Activated T-helper 17 cell treated with anti-CD3 and anti-CD28 coated beads, Interleukin-2, amount 50 U/mL, for 72 hours (primary cell): ENCODE measurements at places on chromosomes 7 and 10.

- ATAC-seq, result no peak
These were observed 10.1 kb upstream of the ATOH7 start for GRCh38 chr10:68242051-68242450.

DNA sequence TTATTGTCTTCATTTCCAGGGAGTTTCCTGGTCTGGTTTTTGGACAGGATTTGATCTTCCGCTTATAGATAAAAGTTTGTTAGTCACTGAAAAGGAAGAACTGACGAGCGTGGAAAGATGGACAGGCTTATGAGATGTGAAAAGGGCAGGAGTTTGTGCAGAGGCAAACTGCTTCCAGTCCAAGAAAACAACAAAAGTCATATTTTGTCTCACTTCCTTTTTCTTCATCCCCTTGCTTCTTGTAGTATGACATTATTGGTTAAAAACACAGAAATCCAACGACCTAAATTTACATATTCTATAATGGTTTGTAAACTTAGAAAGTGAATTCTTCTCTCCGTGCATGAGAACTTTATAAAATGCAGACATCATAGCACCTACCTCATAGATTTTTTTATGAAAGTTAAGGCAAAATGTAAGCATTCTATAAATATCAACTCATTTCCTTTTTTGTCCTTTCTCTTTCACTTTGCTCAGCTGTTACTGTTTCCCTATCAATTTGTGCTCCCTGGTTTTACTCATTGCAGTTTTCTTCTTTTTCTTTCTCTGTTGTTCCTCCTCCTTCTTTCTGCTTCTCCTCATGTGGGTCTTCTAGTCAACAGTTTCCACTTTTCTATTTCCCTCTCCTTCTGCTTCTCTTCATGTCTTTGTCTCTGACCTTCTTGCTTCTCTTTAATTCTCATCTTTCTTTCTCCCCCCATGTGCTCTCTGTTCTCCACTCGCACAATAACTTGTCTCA is 370.2 kb downstream of the ARL4A start:
- ATAC-seq, result peak; percentile 39

GRCh38 chr10:44965104-44965503 is 5.5 kb downstream of the RASSF4 start:
- no peak for ATAC-seq

- no peak for ATAC-seq
These were observed 47.6 kb downstream of the STK17A start for GRCh38 chr7:43630482-43630881.

GRCh38 chr7:137262599-137262998 is 80.9 kb downstream of the PTN start:
- no peak for ATAC-seq

DNA sequence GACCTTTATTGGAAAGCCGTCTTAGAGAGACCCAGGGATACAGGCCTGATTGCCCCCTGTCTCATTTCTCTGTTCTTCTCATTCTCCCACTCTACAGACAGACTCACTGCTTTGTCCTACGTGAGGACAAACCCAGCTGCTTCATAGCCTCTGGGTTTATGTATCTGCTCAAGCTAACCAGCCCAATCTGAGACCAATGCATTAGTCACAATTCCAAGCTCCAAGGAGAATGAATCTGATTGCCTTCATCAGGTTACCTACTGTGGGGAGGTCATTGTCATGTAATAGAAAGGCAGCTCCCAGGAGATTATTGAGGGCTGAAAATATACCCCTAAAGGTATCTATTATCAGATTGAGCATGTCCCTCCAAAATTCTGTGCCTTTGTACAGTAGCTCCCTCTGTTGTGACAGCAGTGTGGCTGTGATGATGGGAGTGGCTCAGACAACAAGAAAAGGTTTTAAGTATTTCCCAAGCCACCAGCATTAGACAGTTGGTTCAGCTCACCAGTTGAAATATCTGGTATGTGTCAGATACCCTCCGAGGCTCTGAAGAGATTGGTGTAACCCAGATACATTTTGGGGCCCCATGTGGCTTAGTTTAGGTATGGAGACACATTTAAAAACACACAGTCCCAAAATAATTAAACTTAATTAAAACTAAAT is 123.1 kb upstream of the EEPD1 start:
- no peak for ATAC-seq

- ATAC-seq, result peak; percentile 21
These were observed 767 bp upstream of the CYP26A1 start for GRCh38 chr10:93072713-93073538.

DNA sequence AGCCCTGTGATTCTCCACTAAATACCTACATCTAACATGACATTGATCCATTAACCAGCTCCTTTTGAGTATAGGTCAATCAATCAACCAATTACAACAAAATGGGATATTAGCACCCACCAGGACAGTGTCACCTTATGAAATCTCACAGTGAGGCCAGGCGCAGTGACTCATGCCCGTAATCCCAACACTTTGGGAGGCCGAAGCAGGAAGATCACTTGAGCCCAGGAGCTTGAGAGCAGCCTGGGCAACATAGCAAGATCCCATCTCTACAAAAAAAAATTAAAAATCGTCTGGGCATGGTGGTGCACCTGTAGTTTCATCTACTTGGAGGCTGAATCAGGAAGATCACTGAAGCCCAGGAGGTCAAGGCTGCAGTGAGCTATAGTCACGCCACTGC is 28.5 kb downstream of the SRRM3 start:
- no peak for ATAC-seq

- ATAC-seq, result no peak
These were observed 67.6 kb downstream of the DOCK1 start for GRCh38 chr10:126972635-126973414.

- no peak for ATAC-seq
These were observed 17.5 kb downstream of the VPS50 start for GRCh38 chr7:93249491-93250148.

- ATAC-seq, result no peak
These were observed 35.7 kb downstream of the ITIH2 start for GRCh38 chr10:7738536-7739407.

DNA sequence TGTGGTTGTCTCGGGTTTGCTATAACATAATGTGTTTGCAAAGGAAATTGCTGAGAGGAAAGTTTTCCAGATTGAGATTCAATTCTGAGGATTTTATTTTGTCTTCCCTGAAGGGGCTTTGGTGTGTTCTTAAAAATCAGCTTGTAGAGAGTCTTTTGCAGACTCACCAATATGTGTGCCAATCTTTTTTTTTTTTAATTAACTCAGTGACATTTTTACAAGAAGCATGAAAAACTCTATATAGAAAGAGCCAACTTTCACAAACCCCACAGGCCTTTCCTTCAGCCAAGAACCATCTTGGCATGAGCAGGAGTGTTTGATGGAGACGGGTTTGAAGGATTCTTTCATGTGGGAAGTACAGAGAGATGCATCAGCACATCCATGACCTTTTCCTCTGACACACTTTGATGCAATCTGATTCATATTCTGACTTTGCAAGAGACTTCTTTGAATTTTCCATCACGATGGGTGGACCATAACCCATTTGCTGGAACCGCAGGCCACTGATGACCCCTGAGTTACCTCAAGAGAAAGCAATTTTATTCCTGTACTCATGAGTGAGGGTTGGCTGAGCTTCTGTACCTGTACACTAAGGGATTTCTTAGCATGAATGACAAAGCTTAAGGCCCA is 892.6 kb downstream of the XPNPEP1 start:
- no peak for ATAC-seq

- ATAC-seq, result no peak
These were observed 285.9 kb upstream of the CSTF2T start for GRCh38 chr10:51985336-51985735.

- ATAC-seq, result no peak
These were observed 295.4 kb downstream of the GRID1 start for GRCh38 chr10:86071145-86071544.

DNA sequence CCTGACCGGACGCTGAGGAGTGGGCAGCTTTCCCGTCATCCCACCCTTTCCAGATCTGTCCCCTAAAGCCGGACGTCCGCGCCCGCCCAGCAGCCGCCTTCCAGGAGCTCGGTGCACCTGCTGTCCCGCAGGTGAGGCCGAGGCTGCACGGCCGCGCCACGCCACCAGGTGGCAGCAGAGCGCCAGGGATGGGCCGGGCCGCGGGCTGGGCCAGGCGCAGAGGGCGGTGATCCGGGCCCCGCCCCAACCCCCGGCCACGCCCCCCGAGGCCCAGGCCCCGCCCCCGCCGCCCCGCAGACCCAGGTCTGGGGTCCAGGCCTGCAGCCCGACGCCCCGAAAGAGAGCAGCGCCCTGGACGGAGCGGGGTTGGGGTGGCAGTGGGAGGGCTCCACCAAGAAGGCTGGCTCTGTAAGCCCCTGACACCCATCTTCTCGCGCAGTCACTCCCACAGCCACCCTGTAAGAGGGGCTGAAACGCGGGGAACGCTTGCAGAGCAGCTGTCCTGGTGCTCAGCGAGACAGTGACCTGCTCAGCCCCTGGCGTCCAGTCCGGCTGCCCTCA is 32.2 kb downstream of the FOXL3 start:
- peak; percentile 95 for ATAC-seq

- peak; percentile 84 for ATAC-seq
These were observed 962 bp upstream of the SLC26A4 start for GRCh38 chr7:107659666-107660065.

DNA sequence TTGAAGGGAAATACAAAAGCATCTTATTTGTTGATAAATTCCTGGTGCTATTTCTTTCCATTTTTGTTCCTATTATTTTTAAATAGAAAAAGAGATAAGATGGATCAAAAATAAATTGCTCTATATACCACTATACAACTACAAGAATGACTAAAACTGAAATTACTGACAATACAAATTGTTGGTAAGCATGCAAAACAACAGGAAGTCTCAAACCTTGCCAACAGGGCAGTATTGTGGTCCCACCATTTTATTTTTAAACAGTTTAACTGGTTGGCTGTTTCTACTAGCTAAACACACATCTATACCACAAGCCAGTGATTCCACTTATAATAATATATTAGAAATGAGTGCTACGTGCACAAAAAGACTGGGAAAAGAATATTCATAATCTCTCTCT is 213.0 kb downstream of the JAZF1 start:
- no peak for ATAC-seq

GRCh38 chr7:139918480-139918879 is 89.4 kb downstream of the TBXAS1 start:
- ATAC-seq, result no peak

- ATAC-seq, result peak; percentile 28
These were observed 43.5 kb upstream of the ZMIZ1 start for GRCh38 chr10:79025199-79025832.

- no peak for ATAC-seq
These were observed 411.0 kb upstream of the PCDH15 start for GRCh38 chr10:55212051-55212450.

- no peak for ATAC-seq
These were observed 245.9 kb downstream of the KCNMA1 start for GRCh38 chr10:77391605-77392235.

GRCh38 chr7:32219416-32219815 is 149.2 kb upstream of the PDE1C start:
- no peak for ATAC-seq

- no peak for ATAC-seq
These were observed 248.3 kb upstream of the YAE1 start for GRCh38 chr7:39317896-39318295.

- peak; percentile 52 for ATAC-seq
These were observed 48.2 kb downstream of the COL26A1 start for GRCh38 chr7:101410743-101411507.

GRCh38 chr10:61356354-61356753 is 96.8 kb downstream of the TMEM26 start:
- ATAC-seq, result no peak

- no peak for ATAC-seq
These were observed 276.5 kb downstream of the OTUD1 start for GRCh38 chr10:23715363-23715762.

- no peak for ATAC-seq
These were observed 111.5 kb downstream of the ELAPOR2 start for GRCh38 chr7:86947929-86948328.

GRCh38 chr7:11517853-11518252 is 314.1 kb downstream of the THSD7A start:
- ATAC-seq, result no peak

DNA sequence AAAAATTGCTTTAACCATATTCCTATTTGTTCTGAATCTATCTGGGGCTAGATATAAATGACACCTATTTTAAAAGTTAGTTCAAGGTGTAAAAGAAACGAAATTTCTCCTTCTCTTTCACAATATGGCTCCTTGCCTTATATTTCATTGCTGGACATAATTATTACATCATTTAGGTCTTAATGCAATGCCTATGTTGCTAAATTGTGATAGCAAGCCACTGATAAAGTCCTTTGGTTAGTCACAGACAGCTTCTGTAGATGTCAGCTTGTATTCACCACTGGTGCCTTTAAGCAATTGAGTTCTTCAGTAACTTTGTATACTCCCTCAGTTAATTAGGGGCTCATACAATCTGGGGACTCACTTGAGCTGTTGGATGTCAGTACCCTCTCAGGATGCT is 1236.6 kb downstream of the GATA3 start:
- no peak for ATAC-seq

- peak; percentile 63 for ATAC-seq
These were observed 164.5 kb upstream of the SMIM30 start for GRCh38 chr7:113282875-113283274.

GRCh38 chr7:84328571-84328970 is 134.0 kb upstream of the SEMA3A start:
- ATAC-seq, result no peak

DNA sequence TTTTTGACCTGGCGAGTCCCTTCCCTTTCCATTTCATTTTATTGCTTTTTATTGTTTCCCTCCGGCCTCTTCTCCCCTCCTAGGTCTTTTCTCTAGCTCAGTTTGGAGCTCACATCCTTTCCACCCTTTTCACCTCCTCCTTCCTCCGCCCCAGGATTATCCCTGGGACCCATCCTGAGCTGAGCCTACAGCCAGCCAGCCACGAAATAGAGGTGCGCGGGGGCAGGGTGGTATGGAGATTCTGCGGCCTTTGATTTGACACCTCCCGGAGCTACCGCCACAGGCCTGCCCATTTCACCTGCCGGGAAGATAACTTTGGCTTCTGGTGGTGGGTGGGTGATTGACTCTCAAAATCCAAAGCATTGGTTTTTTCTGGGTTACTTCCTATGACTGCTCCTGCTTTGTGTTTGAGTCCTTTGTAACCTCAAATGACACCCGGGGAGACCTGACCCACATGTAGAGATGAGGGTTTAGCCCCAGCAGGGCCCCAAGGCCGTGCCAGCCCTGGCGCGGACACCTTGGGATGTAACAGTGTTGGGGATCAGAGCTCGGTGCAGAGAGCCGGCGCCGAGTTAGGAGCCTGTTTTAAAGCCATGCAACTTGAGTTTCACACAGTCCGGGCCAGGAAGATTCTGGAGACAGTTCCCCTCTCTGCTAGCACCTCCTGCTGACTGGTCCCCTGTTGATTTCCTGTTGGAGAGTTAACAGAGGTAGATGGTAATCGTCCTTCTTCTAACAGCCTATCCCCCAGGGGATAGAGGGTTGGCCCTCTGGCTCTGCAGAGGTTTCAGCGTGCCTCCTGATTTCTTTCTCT is 1.5 kb downstream of the DUSP5 start:
- ATAC-seq, result peak; percentile 20

DNA sequence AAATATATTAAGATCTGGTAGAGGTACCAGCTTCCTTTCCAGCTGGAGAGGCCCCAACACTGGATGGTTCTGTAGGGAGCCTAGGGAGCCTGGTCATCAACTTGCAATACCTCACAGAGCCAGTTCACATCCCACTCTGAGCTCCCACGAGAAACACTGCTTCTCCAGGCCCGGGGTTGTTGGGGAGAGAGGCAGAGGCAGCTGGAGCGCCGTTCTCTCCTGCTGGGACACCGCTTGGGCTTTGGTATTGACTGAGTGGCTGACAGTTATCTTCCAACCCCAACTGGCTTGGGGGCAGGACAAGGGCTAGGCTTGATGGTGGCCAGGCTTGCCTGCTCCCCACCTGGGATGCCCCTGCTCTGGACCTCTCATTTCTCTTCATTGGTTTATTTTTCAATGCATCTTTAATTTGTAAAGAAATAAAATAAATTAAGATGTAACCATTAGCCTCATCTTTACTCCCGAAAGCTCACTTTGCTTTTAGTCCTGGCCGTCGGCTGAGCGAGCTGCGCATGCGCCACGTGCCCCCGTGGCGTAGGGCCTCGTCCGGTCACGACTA is 10.0 kb upstream of the CHCHD1 start:
- ATAC-seq, result peak; percentile 5
